ENCODE measurements at places on chromosomes 6 and 20. TPM values are rescaled to one million over a fixed set of nuclear protein-coding genes. Genes with fewer than 3 reads are reported as not detected.

- peak overlapping the region; percentile 55 for H3K4me3 ChIP-seq
- peak overlapping the region; percentile 20 for H3K27ac ChIP-seq
- H3K4me1 ChIP-seq: peaks cover 14% of the 10 kb centered on the region
- H3K36me3 ChIP-seq: no peaks in the 10 kb centered on the region
- no peaks in the 10 kb centered on the region for H3K27me3 ChIP-seq
Observed at GRCh38 chr20:43916073-43916880, 1.6 kb downstream of the TOX2 start.

DNA sequence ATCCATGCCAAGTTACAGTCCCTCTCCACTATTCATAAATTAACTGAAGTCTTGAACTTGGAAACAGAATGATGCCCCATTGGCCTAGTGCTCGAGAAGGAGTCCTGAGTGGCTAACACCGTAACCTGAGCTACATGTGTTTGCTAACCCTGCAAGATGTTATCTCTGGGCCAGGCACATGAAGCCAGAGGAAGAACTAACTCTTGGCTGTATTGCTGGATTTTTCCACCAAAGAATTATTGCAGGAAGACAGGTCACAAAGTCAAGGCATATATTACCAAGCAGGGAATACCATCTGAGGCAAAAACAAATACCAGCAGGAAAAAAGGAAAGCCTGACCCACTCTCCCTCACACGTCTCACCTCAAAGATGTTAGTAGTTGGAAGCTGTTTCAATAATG, 148.9 kb upstream of the PHACTR1 start:
- H3K27me3 ChIP-seq: no peaks in the 10 kb centered on the region
- H3K27ac ChIP-seq: no peak overlapping the region
- no peaks in the 10 kb centered on the region for H3K36me3 ChIP-seq
- no peaks in the 10 kb centered on the region for H3K4me1 ChIP-seq

- no peak for DNase-seq
- H3K36me3 ChIP-seq: no peaks in the 10 kb centered on the region
- H3K27me3 ChIP-seq: no peaks in the 10 kb centered on the region
- no peak overlapping the region for H3K4me3 ChIP-seq
Observed at GRCh38 chr20:4280731-4281130, 265.4 kb upstream of the RNF24 start.

RUNX2 gene
- 2.9 TPM for total RNA-seq

RAB44 gene
- total RNA-seq: 0.24 TPM

DNA sequence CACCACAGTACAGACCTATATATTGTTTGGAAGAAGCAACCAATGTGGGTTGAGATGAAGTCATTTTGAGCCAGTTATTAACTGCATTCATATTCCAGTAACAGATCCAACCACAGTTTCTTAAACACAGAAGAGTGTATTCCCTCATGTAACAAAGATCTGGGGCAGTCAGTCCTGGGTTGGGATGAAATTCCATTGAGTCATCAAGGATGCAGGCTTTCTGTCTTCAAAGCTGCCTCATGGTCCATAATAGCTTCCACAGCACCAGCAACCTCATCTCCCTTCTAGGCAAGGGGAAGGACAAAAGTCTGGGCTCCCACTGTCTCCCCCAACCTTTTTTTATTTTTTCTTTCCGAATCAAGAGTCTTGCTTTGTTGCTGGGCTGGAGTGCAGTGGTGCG, 2.9 kb upstream of the SOD2 start:
- peaks cover 9% of the 10 kb centered on the region for H3K4me1 ChIP-seq
- DNase-seq: no peak
- no peak overlapping the region for H3K27ac ChIP-seq
- no peaks in the 10 kb centered on the region for H3K27me3 ChIP-seq
- no peak overlapping the region for H3K4me3 ChIP-seq

GRCh38 chr6:112257178-112257855, 3.0 kb upstream of the LAMA4 start:
- H3K27ac ChIP-seq: no peak overlapping the region
- peaks cover 8% of the 10 kb centered on the region for H3K4me1 ChIP-seq
- H3K4me3 ChIP-seq: no peak overlapping the region

- H3K4me1 ChIP-seq: no peaks in the 10 kb centered on the region
- no peak overlapping the region for H3K4me3 ChIP-seq
- no peaks in the 10 kb centered on the region for H3K27me3 ChIP-seq
- H3K36me3 ChIP-seq: no peaks in the 10 kb centered on the region
- DNase-seq: no peak
Observed at GRCh38 chr6:12557765-12558164, 158.8 kb upstream of the PHACTR1 start.

GRCh38 chr6:89186762-89187161, 30.4 kb downstream of the GABRR1 start:
- H3K27me3 ChIP-seq: no peaks in the 10 kb centered on the region
- no peak overlapping the region for H3K27ac ChIP-seq
- H3K4me3 ChIP-seq: no peak overlapping the region
- no peak for DNase-seq
- H3K36me3 ChIP-seq: no peaks in the 10 kb centered on the region

PHACTR1 gene
- 6.5 TPM for total RNA-seq

- no peak overlapping the region for H3K4me3 ChIP-seq
- H3K27ac ChIP-seq: no peak overlapping the region
- no peaks in the 10 kb centered on the region for H3K4me1 ChIP-seq
- DNase-seq: no peak
Observed at GRCh38 chr6:62716719-62717118, 430.7 kb upstream of the KHDRBS2 start.
